ENCODE measurements at places on chromosomes 1 and 21. TPM values are rescaled to one million over a fixed set of nuclear protein-coding genes. Genes with fewer than 3 reads are reported as not detected.

Gene KCNK2
- total RNA-seq = not detected

Gene TEX38
- 0.18 TPM for total RNA-seq

Gene NUF2
- total RNA-seq = 36.8 TPM

Gene OR2L3
- not detected for total RNA-seq

Gene CR1L
- total RNA-seq = not detected

Gene EPHA10
- total RNA-seq = 0.05 TPM

Gene TMEM52
- 0.99 TPM for total RNA-seq

Gene GOLT1A
- total RNA-seq = not detected

Gene CYP4A22
- total RNA-seq = not detected

Gene APCS
- total RNA-seq = not detected
